DMS79 (cell line): ENCODE measurements at places on chromosomes 6 and 20.

GRCh38 chr6:127160484-127160883 is 42.0 kb downstream of the RSPO3 start:
- DNase-seq, result no peak

DNA sequence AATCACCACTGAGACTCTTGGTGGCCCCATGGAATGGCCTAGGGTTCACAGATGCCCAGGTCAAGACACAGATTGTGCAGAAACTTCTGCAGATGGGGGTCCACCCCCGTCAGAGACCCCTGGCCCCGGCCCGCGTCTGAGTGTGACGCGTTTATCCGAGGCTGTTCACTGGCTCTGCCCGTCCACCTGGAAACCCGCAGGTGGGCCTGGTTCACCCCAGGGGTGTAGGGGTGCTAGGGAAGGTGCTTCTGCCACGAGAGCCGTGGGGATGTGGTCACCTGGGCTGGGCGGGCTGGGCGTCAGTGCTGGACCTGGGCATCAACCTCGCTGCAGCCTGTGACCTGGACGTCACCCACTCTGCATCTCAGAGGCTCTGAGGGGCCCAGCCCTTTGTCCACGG is 39.5 kb upstream of the GATA5 start:
- no peak for DNase-seq

- DNase-seq, result no peak
These were observed 226.5 kb upstream of the CDH4 start for GRCh38 chr20:61025536-61025935.

DNA sequence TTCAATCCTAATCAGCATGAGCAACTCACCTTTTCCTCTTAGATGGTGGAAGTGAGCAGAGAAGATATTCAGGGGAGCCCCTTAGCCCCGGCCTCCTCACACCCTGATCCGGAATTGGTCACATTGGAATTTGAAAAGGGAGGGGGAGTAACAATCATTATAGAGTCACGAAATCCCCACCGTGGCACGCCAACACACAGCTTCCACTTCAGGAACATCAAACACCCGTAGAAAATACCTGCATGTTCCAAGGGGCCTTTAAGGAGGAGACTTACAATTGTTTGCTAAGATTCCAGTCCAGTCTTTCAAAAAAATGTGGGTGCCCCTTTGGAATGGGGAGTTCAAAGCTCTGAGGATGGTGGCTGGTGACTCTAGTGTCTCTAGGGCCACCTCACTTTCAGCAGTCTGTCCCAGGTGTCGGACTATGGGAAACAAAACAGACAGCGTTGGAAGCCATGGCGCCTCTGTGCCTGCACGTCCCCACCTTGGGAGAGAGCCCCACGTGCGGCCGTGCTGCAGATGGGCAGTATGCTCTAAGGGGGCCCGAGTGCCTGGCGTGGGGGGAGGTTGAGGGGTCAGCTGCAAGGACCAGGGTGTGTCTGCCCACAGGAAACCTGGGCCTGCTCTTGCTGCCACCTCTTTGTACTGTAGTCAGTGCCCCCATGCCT is 2.4 kb downstream of the CD93 start:
- DNase-seq, result no peak

GRCh38 chr6:7813704-7814103 is 87.8 kb downstream of the BMP6 start:
- DNase-seq, result no peak

- DNase-seq, result peak; percentile 6
These were observed 475.6 kb upstream of the CHD6 start for GRCh38 chr20:42093542-42094440.

DNA sequence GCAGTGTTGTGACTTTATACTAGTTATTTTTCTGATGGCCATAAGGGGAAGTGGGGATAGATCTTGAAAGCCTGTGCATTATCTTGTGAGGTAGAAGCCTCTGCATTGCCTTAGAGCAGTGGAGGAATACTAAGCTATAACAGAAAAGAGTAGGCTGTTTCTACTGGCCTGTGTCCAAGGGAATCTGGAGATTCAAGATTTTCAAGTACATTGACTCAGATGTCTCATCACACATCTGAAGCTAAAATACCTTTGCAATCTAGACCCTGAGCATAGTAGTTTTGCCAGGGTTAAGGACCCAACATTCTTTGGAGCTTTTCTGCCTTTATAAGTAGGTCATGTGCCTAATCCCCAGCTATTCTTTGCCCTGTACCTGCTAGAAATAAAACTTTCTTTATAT is 272.3 kb downstream of the TENT5A start:
- no peak for DNase-seq
